ENCODE measurements at places on chromosomes 12 and 14.

- peak; percentile 73 for DNase-seq
Observed at GRCh38 chr12:2813214-2814185, 1.0 kb downstream of the ITFG2 start.

- DNase-seq, result peak; percentile 86
Observed at GRCh38 chr14:74846168-74846567, 29.8 kb downstream of the PROX2 start.

- DNase-seq, result peak; percentile 83
Observed at GRCh38 chr12:100987552-100988521, 193.3 kb downstream of the ANO4 start.

DNA sequence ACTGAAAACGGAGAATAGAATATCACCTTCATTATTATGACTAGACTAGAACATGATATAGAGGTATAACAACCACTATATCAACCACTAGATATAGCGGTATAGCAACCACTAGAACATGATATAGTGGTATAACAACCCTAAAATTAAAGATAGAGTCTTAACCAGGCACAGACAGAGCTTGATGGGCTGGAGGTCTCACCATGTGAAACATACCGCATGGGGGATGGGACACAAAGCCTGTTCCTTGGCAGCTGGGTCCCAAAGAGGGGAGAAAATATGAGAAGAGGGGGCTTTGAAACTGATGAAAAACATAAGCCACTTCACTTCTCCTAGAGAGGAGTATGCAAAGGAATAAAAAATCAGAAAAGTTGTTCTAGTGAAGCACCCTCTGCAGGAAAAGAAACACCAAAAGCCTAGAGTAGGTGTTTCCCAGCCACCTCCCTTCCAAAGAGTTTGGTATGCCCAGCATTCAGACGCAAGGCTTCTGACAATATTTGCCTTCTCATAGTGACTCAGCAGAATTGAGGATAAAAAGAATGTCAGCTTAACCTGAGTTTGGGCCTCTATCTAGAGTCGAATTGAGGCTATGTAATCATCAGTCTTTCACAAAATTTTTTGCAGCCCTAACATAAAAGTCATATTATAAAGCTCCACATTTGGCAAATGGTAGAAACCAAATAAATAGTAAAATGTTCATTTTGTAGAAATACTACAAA, 316.4 kb downstream of the NOVA1 start:
- DNase-seq, result peak; percentile 77

DNA sequence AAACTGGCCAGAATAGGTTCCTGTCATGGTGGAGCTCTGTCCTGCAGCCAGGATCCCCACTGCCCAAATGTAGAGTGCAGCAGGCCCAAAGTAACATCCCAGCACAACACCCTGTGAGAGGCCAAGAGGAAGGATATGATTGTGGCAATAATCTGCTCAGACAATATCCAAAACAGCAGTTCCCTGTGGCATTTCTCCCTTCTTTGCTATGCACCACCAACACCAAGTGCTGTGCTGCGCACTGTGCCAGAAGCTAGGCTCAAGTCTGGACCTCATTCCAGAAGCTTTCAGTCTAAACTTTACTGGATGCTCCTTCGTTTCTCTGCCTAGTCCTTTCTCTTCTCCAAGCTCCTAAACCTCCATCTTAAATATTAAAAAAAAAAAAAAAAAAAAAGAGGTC, 33.4 kb downstream of the SLC11A2 start:
- no peak for DNase-seq

DNA sequence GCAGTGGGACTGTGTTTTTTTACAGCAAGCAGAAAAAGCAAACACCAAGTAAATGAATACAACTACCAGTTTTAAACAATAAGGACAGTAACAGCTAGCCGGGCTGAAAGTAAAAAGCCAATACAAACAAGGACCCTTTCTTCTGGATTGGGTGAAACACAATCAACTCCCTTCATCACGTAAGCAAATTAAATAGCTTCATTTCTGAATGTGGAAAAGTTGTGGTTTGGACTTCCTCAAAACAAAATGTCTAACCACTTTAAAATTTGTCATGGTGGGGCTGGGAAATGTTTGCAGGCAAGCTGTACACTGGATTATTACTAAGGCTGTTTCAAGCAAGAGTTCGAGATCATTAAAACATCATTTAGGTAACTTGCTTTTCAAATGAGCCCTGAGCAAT, 47.4 kb downstream of the TCHP start:
- peak; percentile 75 for DNase-seq

DNA sequence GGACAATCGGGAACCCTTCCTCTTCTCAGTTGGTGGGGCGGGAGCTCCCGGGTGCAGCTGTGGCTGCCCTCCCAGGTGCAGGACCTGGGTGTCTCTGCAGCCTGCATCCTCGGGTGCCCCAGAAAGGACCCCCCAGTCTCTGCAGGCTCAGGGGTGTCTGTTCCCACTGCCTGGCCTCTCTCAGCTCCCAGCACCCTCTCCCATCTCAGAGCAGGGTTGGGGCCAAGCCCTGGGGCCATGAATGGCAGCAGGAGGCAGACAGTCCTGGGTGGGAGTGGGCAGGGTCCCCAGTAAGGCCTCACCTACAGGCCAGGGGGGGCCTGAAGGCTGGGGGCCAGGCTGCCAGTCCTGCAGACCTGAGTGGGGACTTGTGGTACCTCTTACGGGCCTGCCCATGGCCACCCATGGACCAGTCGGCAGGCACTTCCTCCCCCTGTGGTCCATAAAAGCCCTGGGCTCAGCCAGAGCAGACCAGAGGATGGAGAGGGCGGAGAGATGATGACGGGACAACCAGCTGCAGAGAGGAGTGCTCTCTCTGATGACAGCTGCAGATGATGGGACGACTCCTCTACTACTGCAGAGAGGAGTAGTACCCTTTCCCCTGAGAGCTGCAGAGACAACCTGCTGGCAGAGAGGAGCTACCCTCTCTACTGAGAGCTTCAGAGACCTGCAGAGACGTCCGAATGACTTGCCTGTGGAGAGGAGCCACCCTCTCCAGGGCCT, 26.6 kb downstream of the TCHP start:
- no peak for DNase-seq

DNA sequence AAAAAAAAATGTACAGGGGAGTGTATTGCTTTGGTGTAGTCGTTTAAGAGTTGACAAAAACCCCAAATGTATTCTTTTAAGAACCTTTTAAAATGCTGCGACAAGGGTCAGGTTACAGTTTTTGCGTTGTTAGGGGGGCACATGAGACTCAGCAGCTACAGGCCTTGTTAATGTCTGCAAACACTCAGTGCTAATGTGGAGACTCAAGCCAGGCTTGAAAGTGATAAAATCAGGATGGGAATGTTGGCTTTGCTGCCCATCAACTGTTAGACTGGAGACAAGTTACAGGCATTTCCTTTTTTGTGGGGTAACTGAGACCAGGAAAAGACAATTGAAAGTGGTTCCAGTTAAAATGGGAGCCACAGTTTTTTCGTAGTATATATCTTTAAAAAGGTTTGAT, 84.8 kb downstream of the PRKCH start:
- no peak for DNase-seq

DNA sequence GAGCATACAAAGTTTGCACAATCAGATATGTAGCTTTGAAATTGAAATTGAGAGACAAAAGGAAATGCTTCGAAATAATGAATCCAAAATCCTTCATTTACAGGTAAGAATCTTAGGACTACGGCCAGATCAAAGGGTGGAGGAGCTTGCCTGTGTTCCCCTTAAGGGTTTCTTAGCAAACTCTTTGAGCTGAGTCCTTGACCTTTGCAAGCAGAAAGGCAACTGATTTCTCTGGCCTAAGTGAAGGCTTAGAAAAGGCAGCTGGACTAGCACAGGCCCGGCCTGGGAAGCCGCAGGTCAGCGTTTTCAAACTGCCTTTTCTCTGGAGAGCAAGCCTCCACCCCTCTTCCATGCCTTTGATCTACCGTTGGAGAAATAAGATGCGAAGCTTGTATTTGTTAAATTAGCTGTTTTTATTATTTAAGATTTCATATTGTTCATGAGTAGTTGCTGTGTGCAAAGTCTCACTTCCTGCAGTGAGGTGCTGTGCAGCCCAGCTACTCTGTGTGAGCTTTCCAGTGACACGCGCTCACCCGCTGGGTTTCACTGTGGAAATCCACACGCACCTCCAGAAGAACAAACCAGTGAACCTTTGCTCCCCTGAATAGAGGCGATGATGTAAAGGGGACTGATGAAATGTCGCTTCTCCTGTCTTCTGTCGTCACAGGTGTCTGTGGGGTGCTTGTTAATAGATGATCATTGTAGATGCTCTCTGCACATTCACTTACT, 25.0 kb upstream of the AMN start:
- no peak for DNase-seq

GRCh38 chr14:66272221-66272620, 213.9 kb upstream of the CCDC196 start:
- DNase-seq, result no peak

GRCh38 chr12:45912774-45913173, 77.6 kb downstream of the SCAF11 start:
- DNase-seq, result no peak

GRCh38 chr12:12960639-12961209, 8.8 kb upstream of the GPRC5D start:
- DNase-seq, result no peak

DNA sequence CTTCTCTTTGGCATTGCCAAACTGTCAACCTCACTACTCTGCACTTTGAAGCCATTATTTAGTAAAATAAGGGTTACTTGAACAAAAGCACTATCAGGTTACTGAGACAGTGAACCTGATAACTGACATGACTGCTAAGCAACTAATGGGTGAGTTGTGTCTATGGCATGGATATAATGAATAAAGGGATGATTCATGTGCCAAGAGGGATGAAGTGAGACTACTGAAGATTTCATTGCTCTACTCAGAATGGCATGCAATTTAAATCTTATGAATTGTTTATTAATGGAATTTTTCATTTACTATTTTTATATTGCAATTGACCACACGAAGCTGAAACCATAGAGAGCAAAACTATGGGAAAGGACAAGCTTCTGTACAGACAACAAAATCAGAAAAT, 74.4 kb downstream of the CEP128 start:
- peak; percentile 4 for DNase-seq

DNA sequence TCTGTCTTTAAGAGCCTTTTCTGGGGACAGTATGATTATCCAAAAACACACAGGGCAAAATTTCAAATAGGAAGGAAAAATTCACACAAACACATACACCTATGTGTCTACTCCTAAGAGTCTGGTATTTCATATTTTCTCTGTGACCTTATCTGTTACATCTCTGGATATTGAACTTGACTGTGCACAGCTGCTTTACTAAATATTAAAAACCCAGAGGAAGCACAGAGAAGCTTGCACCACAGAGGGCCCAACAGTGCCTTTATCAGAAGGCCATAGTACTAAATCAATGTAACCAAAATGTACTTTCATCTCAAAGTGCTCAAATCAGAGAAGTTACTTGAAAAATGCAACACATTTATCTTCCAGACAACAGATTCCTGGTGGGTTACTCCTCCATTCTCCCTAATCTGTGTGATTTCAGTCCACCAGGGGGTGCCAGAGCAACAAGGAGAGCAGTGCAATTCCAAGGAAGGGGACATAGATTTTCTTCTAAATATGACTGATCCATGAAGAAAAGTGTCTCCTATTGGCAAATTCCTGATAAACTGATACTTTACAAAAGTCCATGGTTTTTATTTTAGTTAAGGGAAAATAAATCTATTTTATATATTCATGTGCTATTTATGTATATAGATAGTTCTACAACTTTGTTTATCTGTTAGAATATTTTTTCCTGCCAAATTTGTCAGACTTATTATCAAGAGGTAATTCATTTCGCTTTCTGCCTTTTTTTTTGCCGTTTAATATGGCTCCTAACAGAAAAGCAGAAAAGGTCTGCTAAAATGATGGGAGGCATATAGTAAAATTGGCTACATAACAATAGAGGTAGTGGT, 617.6 kb downstream of the LRFN5 start:
- peak; percentile 80 for DNase-seq

DNA sequence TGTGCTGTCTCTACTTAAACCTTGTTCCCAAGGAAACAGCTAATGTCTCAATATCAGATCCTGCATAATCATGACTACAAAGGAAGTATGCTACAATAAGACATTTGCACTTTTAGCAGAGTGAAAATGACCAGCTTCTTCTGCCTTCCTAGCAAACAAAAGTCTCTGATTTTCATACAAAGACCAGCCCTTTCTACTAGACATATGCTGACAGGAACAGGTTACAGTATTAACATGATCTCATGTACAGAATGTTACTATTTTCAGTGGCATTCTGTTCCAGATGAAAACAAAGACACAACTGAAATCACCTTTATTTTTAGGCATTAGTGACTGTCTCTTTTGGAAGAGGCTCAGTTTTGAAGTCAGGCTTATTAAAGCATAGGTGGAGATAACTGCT, 228.6 kb downstream of the MED13L start:
- DNase-seq, result no peak

- peak; percentile 57 for DNase-seq
Observed at GRCh38 chr12:116200812-116201211, 76.7 kb downstream of the MED13L start.

DNA sequence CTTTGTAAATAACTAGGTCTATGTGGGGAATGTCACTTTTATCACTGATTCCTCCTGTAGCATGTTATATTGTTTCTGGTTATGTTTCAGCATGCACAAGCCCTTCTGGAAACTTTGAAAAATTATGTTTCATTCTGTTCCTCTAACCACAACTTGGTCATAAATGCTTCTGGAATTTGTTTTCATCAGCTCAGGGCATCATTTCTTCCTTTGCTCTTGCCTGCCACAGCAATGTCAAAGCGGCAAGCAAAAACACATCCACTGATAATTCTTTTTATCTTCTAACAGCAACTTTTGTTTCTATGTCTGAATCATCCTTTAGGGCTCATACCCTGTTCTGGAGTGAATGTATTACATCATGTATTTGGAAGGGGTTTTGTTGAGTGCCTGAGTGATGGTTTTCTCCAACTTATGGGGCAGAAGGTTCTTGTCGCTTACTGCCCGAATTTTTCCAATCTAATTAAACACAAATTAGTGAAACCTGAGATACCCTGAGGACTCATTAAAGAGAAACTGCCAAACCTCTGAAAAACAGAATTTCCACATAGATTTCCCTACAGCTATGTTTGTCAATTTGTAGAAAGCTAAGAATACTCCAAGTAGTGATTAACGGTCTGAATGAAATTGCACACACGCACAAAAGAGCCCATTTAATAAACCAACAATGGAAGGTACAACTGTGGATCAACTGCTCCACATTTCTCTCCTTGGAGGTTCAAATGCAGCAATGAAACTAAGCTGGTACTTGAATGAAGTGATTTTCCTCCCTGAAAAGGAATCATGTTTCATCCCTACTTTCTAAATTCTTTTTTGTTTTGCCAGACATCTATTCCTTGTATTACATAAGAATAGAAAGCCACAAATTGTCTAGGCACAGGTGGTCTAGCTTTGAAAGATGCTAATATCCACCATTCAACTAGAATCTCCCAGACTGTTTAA, 173.5 kb upstream of the KRR1 start:
- peak; percentile 84 for DNase-seq

DNA sequence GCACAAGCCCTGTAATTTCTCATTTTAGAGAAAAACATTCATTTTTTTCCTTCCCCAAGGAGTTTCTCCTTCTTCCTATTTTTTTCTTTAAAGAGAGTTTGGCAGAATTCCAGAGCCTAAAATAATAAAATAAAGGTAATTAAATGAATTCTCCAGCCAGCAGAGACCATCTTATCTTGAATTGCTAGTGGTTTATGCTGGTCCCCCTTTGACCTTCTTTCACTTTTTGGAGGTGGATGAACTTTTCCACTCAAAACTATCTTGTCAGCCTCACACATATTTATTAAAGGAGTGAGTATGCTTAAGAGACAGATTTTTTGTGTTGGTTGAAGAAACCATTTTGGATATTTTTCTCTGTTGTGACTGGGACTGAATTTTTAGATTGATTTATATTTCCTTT, 47.6 kb downstream of the ADIPOR2 start:
- DNase-seq, result no peak

GRCh38 chr12:25852792-25853191, 105.7 kb upstream of the RASSF8 start:
- DNase-seq, result peak; percentile 45

- DNase-seq, result peak; percentile 96
Observed at GRCh38 chr12:13339538-13339937, 143.0 kb downstream of the EMP1 start.
